ENCODE measurements at places on chromosomes 4 and X.

DNA sequence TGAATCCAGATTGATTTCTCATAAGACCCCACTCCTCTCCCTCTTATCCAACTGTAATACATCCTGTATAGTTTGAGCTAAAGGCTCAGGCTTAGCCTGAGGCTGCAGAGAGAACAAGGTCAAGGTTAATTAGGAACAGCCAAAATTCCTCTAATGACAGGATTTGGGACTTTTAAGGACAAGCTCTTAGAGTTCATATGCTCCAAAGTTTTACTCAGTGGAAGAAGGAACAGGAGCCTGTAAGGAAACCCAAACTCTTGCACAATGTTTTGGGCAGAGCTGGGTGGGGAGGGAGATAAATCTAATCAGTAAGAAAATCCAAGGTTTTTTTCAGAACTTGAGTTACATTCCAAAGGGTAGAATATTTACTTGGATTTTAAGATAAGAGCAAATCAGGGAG is 238.8 kb downstream of the QDPR start:
- no peak for DNase-seq

- no peak for DNase-seq
These were observed 12.2 kb upstream of the TMEM128 start for GRCh38 chr4:4260185-4260751.

GRCh38 chr4:48963042-48963679 is 22.9 kb upstream of the CWH43 start:
- peak; percentile 47 for DNase-seq

- no peak for DNase-seq
These were observed 33.9 kb downstream of the PAK3 start for GRCh38 chrX:111129921-111130320.

GRCh38 chr4:115780835-115781234 is 667.4 kb upstream of the NDST4 start:
- no peak for DNase-seq

GRCh38 chr4:152690706-152691651 is 11.2 kb upstream of the TMEM154 start:
- DNase-seq = no peak

DNA sequence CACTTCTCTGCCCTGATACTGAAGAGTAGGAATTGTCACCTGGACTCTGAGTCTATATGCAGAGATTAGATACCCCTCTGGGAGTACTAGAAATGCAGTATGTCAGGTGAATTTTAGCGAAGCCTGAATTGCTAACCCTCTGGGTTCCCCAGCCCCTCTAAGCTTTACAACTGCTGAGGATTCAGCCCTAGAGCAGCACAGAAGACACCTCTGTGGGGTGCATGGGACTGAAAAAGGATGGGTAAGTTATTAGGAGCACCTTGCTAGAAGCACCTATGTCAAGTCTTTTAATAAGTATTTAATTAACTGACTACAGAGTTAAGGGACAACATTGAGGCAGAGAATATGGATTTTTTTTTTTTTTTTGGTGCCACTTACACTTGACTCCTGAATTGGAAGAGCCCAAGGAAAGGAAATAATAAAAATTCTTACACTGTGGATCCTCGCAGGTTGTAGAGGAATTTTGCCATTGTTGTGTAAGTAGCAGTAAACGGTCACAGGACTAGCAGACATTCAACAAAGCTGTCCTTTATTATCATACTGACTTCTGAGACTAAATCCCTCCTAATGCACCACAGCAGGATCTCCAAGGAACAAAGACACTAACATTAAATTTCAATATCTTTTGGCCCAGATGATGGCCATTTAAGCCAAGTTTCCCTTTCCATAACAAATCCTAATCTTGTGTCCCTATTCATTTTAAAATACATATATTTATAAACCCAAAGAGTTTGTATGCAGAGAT is 253.2 kb downstream of the ANKRD50 start:
- no peak for DNase-seq

DNA sequence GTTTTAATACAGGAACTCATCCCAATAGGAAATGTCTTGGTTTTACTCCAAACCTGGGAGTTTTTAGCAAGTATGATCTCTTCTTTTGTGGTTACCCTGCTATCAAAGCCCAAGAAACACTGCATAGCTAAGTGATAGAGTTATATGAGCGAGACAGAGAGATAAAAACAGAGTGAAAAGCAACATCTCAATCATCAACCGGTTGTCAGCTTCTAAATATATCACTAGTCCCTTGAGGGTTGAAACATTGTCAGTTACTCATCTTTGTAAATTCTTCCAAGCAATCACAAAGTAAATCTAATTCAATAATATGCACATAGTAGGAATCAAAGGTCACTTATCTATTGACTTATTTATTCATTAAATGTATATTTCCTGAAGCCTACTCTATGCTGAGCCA is 483.9 kb downstream of the IDS start:
- no peak for DNase-seq

DNA sequence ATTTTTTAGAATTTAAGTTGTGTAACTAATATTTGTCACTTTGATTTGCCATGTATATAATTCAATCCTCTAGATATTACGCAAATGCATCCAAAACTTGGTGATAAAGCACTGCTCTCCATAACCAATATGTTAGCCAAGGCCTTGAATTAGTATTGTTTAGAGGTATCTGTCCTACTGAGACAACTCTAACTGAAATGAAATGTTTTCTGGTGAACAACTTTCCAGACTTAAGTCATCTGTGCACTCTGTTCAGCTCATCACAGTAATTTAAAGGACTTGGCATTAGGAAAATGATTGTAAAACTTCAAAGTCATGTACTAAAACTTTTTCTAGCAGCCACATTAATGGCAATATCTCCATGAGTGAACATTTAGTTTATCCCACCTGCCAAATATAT is 73.1 kb downstream of the HPGD start:
- DNase-seq = no peak

All from T-helper 2 cell (primary cell).